ENCODE measurements at places on chromosomes 1 and 21.

- H3K27ac ChIP-seq, result no peak overlapping the region
- H3K36me3 ChIP-seq, result no peaks in the 10 kb centered on the region
- H3K27me3 ChIP-seq, result no peaks in the 10 kb centered on the region
- H3K4me3 ChIP-seq, result no peak overlapping the region
- no peak for DNase-seq
- H3K4me1 ChIP-seq, result peaks cover 9% of the 10 kb centered on the region
Measured at GRCh38 chr1:64527165-64527564, 57.2 kb downstream of the CACHD1 start.

GRCh38 chr1:31977385-31978131 lies 36.1 kb upstream of the KHDRBS1 start:
- H3K36me3 ChIP-seq, result no peaks in the 10 kb centered on the region
- peak; percentile 95 for DNase-seq
- no peak overlapping the region for H3K4me3 ChIP-seq
- no peak overlapping the region for H3K27ac ChIP-seq
- H3K27me3 ChIP-seq, result no peaks in the 10 kb centered on the region
- H3K4me1 ChIP-seq, result no peaks in the 10 kb centered on the region

GRCh38 chr1:19581381-19581780 lies 62.7 kb upstream of the NBL1 start:
- no peaks in the 10 kb centered on the region for H3K4me1 ChIP-seq
- H3K27me3 ChIP-seq, result no peaks in the 10 kb centered on the region
- no peaks in the 10 kb centered on the region for H3K36me3 ChIP-seq
- no peak for DNase-seq
- no peak overlapping the region for H3K4me3 ChIP-seq
- H3K27ac ChIP-seq, result no peak overlapping the region

DNA sequence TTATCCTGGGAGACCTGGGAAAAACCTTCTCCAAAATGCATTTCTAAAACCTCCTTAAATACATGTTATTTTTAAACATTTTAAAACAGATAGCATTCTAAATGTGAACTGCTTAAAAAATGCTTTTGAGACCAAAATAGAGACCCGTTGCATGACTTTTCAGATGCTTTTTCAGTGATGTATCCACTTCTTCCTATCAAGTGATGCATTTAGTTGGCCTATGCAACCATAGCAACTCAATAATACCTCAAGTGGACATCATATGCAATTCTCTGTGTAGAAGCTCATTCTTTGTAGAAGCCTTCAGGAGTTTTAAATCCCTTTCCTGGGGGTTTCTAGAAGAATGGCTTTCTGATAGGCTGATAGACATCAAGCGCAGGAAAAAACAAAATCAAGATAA lies 94.5 kb upstream of the RAVER2 start:
- H3K4me1 ChIP-seq, result no peaks in the 10 kb centered on the region
- H3K36me3 ChIP-seq, result peaks cover 5% of the 10 kb centered on the region
- no peaks in the 10 kb centered on the region for H3K27me3 ChIP-seq
- peak; percentile 10 for DNase-seq

- no peaks in the 10 kb centered on the region for H3K27me3 ChIP-seq
- H3K4me1 ChIP-seq, result no peaks in the 10 kb centered on the region
- no peak for DNase-seq
- no peak overlapping the region for H3K27ac ChIP-seq
Measured at GRCh38 chr1:180572760-180573159, 14.0 kb downstream of the OVAAL start.
